ENCODE measurements at places on chromosomes 11 and 22.

DNA sequence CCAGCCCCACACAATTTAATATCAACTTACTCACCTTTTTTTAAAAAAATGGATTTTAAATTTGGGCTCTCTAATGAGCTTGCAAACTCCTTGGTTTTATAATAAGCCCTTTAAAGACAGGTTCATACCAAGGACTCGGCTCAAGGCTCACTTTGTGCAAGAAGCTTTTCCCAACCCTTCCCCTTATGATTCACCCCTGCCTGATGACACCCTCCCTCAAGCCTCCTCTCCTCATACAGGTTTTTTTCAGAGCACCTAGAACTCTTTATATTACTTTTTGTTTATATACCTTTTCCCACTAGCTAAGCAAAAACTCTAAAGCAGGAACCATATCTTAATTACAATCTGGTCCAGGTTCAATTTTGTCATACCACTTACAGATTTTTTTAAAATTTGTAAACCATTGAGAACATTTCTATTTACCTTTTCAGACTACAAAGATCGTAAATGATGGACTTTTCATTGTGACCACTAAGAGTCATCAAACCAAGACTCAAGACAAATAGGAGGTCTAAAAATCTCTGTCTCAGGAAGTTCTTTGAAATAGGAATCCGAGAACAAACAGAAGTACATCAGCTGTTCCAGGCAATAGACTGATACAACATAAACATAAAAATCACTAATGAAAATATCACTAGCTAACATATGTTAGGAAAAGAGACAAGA, 13.1 kb upstream of the EXPH5 start:
- DNase-seq: no peak

DNA sequence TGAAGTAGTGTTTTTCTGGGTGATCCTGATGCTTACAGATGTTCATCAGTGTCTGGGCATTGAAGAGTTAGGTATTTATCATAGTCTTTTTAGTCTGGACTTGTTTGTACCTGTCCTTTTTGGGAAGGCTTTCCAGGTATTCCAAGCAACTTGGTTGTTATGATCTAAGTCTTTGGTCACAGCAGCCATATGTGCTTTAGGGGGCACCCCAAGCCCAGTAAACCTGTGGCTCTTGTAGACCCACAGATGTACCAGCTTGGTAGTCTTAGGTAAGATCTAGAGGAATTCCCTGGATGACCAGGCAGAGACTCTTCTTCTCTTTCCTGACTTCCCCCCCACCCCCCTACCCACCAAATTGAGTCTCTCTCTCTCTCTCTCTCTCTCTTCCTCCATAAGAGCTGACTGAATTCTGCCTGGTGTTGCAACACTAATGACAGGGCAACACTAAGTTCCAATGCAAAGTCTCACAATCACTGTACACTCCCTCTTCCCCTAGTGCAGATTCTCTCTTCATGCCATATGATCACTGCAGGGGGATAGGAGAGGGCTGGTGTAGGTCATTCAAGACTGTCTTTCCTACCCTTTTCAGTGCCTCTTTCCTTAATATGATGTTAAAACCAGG, 24.5 kb upstream of the MMP8 start:
- no peak for DNase-seq

GRCh38 chr11:47659276-47659675, 16.9 kb upstream of the MTCH2 start:
- DNase-seq: no peak

GRCh38 chr22:26542831-26543230, 30.6 kb upstream of the TFIP11 start:
- DNase-seq: no peak

DNA sequence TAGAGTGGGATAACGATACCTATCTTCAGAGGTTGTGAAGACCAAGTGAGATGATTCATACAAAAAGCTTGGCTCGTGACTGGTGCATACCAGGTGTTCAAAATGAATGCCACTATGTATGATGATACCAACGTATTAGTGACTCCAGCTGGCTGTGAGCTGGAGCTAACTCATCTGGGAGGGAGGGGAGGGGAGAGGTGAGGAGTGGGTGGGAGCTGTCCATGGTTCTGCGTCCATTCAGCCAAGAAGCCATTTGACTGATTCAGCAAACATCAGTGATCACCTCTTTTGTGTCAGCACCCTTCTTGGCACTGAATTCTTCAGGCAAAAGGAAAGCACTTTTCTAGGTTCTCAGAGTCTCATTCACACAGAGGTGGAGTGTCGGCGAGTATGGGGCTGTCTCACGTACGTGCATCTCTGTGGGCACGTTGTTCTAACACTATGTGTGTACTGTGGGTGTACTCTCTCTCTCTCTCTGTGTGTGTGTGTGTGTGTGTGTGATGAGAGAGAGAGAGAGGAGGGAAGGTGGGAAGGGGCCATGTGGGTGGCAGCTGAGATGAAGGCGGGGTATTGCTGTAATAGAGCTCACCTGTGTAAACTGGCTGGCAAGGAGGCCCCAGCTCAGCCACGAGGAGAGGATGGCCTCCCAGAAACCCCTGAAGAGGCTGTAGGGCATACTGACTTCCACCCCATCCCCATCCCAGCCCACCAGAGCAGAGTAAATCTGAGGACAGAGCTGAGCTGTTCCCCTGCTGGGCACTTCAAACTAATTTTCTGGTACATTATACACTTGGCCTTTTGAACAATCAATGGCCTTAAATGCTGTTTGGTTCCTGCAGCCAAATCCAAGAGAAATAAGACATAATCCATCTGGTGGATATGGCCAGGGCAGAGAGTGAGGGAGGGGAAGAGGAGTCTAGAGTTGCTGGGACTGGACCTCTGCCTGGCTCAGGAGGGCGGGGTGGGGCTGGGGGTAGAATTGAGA, 96.1 kb upstream of the THY1 start:
- DNase-seq: no peak

DNA sequence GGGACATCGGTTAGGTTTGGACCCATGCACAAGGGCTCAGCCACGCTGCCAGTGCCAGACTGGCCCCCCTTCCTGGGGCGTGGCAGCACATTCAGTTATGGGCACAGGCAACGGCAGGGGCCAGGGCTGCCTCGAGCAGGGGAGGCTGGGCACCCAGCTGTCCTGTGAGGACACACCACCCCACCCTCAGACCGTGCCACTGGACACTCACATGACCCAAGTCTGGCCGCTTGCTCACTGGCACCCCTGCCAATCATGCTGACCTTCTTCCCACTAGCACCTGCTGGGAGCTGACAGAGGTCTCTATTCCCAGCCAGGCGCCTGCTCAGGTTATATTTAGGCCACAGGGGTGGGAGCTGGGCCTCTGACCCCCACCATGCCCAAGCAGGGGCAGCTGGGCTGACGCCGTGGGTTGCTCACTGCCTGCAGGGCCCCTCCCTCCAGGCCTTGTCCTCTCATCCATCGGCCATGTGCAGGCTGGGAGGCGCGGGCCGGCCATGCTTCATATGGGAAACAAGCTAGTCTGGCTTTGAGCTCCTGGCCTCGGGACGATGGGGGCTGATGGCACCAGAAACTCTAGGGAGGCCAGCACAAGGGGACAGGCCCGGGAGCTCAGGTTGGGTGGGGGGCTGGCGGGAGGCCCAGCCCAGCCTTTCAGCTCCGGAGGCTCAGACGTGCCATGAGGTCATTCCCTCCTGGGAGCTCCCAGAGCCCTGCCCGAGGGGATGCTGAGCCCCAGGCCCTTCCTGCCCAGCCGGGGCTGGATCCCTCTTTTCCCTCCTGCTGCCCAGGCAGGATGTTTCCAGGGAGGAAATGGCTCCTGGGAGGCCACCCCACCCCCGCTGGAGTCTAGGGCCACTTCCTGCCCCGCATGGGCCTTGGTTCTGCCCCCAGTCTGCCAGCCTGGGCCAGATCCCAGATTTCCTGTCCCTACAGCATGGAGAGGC, 15.2 kb upstream of the TBX1 start:
- no peak for DNase-seq

- no peak for DNase-seq
Observed at GRCh38 chr11:123474994-123475393, 44.9 kb downstream of the GRAMD1B start.

DNA sequence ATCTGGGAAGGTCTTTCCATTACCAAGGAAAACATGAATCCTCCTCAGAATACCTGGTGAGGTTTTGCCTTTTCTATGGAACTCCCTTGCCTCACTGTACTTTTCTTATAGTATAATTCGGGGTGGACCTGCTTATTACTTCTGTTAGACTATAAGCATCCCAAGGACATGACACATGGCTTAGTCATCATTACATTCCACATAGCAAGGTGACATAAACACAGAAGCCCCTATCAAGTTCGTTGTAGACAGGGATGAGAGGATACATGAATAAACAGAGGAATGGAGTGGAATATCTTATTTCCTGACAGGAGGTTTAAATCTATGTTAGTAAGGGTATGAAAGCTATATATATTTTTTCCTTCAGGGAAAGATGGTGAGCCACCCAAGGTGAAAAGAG, 532.2 kb upstream of the CCDC90B start:
- no peak for DNase-seq

- no peak for DNase-seq
Observed at GRCh38 chr11:10109806-10110205, 184.2 kb downstream of the SBF2 start.

Data from cortex of kidney (tissue), 1 donor.